ENCODE measurements at places on chromosomes 1 and 21.

GRCh38 chr1:221696718-221697461 lies 45.0 kb downstream of the DUSP10 start:
- DNase-seq, result no peak

GRCh38 chr1:26401891-26402290 lies 8.7 kb upstream of the LIN28A start:
- no peak for DNase-seq

DNA sequence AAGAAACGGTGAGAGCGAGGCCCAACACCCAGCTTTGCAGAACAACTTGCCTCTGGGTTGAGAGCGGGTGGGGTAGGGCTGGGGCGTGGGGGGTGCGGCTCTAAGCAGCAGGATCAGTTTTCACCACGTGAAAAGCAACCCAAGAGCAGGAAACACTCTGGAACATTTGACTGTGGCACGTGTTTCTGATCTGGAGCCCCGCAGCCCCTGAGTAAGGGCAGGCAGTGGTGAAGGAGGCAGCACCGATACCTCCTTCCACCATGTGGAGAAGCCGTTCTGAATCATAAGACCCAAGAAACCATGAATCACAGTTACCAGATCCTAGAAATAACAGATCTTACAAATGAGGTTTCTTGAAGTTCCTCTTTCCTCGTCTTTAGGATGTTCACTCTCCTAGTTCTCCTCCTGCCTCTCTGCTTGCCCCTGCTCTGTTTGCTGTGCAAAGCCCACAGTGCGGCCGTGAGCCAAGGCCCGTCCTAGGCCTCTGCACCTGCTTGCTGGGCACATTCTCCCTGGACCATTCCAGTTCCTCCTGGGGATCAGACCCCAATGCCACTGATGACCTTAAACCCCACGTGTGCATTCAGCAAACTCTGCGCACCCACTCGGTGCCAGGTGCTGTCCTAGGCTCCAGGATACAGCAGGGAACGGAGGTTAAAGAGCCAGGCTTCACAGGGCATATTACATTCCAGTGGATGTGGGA lies 31.9 kb downstream of the SLC1A7 start:
- DNase-seq, result no peak

DNA sequence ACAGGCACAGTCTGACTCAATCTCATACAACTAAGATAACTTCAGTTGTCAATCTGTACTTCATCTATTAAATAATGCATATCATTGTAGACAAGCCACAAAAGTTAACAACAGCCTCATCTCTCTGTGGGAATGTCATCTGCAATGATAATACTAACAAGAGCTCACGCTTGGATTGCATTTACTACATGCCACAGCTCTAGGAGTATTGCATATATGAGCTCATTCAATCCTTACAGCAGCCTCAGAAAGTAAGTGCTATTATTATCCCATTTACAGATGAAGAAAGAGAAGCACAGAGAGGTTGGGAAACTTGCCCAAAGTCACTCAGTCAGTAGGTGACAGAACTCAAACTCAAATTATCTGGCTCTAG lies 105.7 kb upstream of the GUCA2B start:
- no peak for DNase-seq

DNA sequence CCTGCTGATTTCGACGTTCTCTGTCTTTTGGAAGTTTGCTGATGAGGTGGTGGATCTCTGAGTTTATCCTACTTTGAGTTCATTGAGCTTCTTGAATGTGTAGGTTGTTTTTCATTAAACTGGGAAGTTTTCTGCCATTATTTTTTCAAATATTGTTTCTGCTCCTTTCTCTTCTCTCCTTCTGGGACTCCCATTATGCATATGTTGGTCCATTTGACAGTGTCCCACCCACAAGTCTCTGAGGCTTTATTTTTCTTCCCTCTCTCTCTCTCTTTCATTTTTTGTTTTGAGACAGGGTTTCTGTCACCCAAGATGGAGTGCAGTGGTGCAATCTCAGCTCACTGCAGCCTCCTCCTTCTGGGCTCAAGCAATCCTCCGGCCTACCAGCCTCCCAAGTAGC lies 11.7 kb downstream of the TNFRSF18 start:
- DNase-seq, result no peak

DNA sequence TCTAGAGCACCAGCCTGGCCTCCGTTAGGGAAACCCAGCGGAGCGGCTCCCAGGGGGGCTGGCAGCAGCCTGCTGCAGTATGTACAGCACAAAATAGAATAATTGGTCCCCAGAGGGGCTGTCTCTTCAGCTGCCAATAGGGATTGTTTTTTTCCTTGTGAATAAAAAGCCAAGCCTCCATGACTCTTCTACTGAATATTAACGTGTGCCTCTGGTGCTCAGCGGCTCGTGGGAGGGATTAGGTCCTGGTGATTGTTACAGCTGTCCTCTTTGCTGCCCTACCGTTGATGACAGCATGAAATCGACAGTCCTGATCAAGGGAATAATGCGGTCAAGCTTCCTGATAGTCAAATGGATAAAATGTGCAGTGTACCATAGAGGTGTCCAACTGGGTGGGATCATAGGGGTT lies 190.7 kb upstream of the RUNX1 start:
- DNase-seq, result no peak

GRCh38 chr1:9328201-9328600 lies 35.5 kb downstream of the SPSB1 start:
- DNase-seq, result no peak

- DNase-seq, result no peak
Measured at GRCh38 chr1:233163696-233164095, 131.8 kb downstream of the PCNX2 start.

DNA sequence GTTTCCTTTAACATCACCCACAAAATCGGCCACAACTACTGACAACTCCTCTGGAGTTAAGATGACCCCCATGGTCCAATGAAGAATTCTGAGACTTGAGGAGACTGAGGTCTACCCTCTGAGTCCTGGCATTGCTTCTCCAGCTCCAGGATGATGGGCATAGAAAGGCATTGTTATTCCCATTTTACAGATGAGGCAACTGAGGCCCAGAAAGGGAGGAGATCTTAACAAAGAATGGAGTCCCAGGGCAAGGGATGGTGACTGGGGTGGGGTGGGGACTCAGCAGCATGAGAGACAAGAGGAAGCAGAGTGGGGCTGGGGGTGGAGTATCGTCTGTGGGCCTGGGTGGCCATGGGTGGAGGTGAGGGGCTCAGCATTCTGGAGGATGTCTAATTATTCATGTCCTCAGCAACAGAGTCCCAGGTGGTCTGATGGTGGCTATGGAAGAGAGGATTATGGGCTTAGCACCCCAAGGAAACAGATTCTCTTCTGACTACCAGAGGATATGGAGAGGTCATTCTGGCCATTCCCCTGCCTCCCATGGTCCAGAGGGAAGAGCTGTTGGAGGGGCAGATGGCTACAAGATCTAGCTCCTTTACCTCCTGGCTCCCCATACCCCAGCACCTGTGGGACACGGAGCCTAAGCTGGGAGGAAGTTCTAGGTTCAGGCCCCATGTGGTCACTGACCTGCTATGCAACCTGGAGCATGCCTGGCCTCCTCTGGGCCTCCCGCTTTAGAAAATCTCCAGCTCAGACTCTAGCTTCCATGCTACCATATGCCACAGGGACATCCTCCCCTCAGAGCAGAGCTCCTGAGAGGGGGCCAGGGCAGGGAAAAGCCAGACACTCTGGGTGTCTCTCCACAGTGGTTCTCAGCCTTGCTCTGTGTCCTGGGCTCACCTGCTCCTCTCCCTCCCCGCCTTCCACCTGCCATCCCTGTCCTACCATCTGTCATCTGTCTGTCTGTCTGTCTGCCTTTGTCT lies 37.4 kb upstream of the DMBX1 start:
- DNase-seq, result no peak
